SK-N-SH (cell line): ENCODE measurements at places on chromosomes 11 and 22. TPM values are rescaled to one million over a fixed set of nuclear protein-coding genes. Genes with fewer than 3 reads are reported as not detected.

OR5P2 gene
- not detected in 2 replicates for polyA plus RNA-seq

DNA sequence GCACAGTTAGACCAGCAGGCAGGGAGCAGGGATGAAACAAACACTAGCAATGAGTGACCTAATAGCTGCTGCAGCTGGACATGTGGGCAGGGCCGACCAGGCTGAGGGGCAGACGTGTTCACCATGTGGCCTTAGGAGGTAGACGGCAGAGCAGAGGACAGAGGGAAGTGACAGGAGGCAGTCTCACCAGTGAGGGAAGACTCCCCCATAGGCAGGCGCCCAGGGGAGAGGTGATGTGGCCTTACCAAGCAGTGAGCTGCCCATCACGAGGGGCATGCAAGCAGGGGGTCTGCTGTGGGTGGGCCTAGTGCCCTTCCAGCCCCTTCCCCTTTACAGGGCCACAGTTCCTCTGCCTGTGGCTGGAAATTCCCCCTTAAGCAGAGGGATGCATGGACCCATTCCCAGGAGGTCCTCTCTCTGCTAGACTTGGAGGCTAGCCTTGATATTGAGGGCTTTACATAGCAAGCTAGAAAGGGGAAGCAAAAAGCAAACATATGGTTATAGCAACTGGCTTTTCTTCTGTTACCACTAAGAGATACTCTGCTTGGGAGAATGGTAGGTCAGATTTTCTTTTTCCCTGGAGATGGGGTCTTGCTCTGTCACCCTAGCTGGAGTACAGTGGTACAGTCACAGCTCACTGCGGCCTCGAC lies 67.6 kb downstream of the MPPED1 start:
- DNase-seq: no peak
- no peak overlapping the region for H3K4me3 ChIP-seq
- H3K27me3 ChIP-seq: no peaks in the 10 kb centered on the region
- no peaks in the 10 kb centered on the region for H3K4me1 ChIP-seq
- no peaks in the 10 kb centered on the region for H3K36me3 ChIP-seq
- H3K27ac ChIP-seq: no peak overlapping the region

NXPE1 gene
- not detected in 2 replicates for polyA plus RNA-seq

DNA sequence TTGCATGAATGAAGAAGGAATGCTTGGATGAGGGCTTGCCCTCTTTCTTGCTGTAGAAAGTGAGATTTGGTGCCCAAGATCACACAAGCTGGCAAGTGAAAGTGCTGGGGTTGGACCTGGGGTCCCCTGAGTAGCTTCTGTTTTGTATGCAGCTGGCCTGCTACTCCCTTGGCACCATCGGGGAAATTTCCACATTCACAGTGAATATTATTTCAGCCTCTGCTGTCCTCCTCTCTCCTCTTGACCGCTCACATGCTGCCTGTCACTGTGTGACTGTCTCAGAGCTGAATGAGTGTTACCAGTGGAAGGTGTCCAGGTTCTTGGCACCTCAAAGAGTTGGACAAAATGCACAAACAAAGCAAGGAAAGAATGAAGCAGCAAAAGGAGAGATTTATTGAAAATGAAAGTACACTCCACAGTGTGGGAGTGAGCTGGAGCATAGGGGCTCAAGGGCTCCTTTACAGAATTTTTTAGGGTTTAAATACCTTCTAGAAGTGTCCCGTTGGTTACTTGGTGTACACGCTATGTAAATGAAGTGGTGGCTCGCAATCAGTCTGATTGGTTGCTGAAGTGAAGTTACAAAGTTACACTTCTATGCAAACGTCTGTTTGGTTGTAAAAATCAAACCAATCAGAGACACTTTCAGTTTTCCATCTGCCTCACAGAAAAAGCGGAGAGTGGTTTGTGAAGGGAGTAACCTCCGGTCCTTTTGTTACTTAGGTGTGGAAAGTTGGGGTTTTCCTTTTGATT lies 87.4 kb downstream of the DEPDC5 start:
- H3K27ac ChIP-seq: no peak overlapping the region
- DNase-seq: no peak
- H3K36me3 ChIP-seq: peaks cover 28% of the 10 kb centered on the region

- H3K36me3 ChIP-seq: no peaks in the 10 kb centered on the region
- no peak overlapping the region for H3K27ac ChIP-seq
- H3K4me1 ChIP-seq: no peaks in the 10 kb centered on the region
These were observed 4.0 kb downstream of the DAGLA start for GRCh38 chr11:61683961-61684869.

OR52K1 gene
- not detected in 2 replicates for polyA plus RNA-seq

GRCh38 chr11:79413268-79413667 lies 27.6 kb downstream of the TENM4 start:
- peak; percentile 77 for DNase-seq
- peaks cover 32% of the 10 kb centered on the region for H3K4me1 ChIP-seq
- H3K27ac ChIP-seq: peak overlapping the region; percentile 43; the same call in 1 of the 2 replicates
- H3K27me3 ChIP-seq: no peaks in the 10 kb centered on the region
- no peaks in the 10 kb centered on the region for H3K36me3 ChIP-seq

DNA sequence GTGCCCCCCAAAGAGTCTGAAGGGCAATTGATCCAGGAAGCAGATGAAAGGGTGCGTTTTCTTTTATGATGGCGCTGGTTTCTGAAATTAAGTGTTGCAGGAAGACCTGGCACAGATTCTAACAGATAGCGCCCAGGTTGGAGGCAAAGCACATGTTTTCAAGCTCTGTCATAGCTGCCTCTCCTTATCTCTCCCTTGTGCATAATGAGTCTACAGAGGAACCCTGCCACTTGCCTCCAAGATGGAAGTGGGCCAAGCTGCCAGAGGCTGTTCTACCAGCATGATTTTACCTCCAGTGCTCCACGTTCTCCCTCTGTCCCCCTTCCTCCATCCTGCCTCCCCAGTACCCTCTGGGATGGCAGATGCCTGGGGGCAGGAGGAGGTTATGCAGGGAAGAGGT lies 30.0 kb upstream of the TLCD5 start:
- H3K27ac ChIP-seq: no peak overlapping the region; the same call in 1 of the 2 replicates
- peak; percentile 72 for DNase-seq
- no peaks in the 10 kb centered on the region for H3K36me3 ChIP-seq

DNA sequence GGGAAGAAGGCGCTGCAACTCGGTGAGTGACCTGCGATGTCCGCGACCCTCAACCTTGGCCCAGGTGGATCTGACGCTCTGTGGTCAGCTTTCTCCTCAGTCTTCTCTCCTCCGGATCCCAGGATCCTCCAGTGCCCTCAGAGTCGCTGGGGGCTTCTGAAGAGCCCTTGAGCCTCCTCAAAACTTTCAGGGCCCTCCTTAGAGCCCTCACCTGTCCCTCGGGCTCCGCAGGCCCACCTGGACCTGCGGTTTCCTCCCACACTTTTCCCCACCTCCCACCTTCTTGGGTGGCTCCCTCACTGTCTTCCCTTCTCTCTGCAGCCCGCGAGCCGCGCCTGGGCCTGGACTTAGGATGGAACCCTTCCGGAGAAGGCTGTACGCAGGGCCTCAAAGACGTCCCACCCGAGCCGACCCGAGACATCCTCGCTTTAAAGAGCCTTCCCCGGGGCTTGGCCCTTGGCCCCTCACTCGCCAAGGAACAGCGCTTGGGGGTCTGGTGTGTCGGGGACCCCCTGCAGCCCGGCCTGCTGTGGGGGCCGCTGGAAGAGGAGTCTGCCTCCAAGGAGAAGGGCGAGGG lies 335 bp downstream of the ZNF408 start:
- H3K4me3 ChIP-seq: peak overlapping the region; percentile 87
- H3K27me3 ChIP-seq: no peaks in the 10 kb centered on the region
- peaks cover 21% of the 10 kb centered on the region; the same call in 1 of the 2 replicates for H3K4me1 ChIP-seq
- DNase-seq: no peak

DNA sequence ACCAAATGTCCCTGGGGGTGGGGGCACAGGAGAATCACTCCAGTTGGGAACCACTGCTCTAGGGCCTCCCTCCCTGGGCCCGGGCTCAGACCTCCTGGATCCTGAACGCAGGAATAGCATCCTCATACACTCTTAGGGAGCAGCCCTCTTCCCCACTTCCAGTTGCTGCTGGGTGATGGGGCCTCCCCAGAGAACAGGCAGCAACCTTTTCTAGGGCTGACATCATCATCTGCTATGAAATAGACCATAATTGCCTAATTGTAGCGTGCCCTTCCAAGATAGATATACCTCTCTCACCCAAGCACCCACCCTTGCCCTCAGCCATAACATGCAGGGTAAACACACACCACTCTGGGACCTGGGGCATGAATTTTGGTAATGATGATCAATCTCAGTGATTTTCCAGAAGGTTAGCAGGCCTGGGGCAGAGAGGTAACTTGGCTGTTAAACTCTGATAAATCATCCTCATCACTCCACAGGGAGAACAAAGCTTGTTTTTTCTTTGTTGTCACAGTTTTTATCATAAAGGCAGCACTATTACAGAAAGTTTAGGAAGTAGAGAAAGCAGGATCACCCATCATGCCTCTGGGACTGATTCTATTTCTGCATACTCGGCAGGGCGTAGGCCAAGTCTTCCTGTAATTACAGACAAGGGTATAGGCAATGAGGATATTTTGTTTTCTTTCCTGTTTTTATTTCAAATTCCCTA lies 88.3 kb upstream of the PRDM11 start:
- peaks cover 8% of the 10 kb centered on the region; the same call in 1 of the 2 replicates for H3K27me3 ChIP-seq
- no peak overlapping the region for H3K27ac ChIP-seq
- H3K4me3 ChIP-seq: no peak overlapping the region
- DNase-seq: no peak
- H3K4me1 ChIP-seq: no peaks in the 10 kb centered on the region

DNA sequence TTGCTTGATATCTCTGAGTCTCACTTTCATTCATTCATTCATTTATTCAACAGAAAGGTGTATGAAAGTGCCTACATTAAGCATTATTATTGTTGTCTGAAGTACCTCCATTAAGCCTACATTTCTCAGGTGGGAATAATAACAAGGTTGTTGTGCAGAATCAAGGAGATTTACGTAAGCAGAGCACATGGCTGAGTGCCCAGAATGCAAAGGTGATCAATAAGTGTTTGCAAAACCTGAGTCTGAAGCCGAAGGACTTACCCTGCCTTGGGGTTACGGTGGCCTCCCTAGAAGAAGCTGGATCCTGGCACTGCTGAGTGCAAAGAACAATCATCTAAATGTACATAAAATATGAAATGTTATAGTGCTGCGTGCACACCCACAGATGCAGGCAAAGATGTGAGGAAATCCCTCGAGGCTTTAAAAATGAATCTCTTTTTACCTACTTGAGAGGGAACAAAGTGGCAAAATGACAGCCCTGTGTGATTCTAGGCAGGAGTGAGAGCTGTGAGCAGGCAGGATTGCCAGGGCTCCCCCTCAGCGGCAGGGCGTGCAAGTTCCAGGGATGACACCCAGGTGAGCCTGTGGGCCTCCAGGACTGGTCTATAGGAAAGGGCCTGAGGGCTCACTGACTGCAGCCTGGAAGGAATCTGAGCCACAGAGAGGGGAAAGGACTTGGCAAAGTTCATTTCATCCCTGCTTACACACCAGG lies 133.1 kb upstream of the TBCEL start:
- H3K27ac ChIP-seq: no peak overlapping the region
- H3K4me1 ChIP-seq: no peaks in the 10 kb centered on the region
- no peaks in the 10 kb centered on the region for H3K27me3 ChIP-seq

DNA sequence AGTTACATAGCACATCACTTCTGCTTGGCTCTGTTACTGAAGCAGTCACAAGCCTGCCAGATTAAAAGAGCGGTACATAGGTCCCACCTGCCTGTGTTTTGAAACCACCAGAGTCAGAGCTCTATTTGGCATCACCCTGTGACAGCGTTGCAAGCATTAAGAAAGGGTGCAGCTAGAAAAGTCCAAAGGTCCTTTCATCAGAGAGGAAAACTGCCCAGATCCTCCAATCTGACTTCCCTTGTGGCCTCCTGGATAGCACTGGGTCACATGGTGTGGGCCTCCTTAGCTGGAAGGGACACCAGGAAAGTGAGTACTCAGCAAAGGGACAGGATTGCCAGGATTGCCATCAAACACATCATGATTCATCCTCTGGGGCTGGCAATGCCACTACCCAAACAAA lies 22.9 kb downstream of the STX3 start:
- H3K27me3 ChIP-seq: no peaks in the 10 kb centered on the region
- peaks cover 13% of the 10 kb centered on the region; the same call in 1 of the 2 replicates for H3K4me1 ChIP-seq
- H3K27ac ChIP-seq: no peak overlapping the region
- no peak for DNase-seq
- H3K4me3 ChIP-seq: no peak overlapping the region

SHANK3 gene
- 0.88 and 1.5 TPM in 2 replicates for polyA plus RNA-seq

DNA sequence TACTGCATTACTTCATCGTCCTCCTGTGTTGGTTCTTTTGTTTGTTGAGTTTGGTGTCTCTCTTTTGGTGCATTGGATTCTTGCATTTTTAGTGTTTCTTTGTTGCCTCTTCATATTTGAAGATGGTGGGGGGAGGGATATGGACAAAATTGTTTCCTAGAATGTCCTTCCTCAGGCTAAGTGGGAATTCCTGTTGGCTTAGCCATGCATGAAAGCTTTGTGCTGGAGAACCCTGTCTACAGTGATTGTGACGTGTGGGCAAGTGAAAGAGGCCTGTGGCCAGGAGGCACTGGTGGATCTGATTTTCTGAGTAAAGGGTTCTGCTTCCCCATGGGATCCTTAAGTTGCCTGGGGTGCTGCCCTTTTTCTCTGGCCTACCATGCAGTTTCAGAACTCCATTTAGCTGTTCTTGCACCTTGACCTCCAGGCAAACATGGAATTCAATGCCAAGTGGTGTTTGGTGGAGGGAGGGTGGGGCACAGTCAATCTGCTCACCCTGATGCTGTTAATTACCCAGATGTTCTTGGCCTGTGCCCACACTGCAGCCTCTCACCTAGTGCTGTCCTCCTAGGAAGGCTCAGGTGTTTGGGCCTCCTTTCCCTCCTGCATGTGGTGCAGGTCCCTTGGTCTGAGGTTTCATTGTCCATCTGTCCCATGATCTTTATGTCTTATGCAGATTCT lies 46.3 kb upstream of the SLC22A12 start:
- DNase-seq: no peak
- H3K27me3 ChIP-seq: no peaks in the 10 kb centered on the region; the same call in 1 of the 2 replicates
- H3K36me3 ChIP-seq: no peaks in the 10 kb centered on the region

DNA sequence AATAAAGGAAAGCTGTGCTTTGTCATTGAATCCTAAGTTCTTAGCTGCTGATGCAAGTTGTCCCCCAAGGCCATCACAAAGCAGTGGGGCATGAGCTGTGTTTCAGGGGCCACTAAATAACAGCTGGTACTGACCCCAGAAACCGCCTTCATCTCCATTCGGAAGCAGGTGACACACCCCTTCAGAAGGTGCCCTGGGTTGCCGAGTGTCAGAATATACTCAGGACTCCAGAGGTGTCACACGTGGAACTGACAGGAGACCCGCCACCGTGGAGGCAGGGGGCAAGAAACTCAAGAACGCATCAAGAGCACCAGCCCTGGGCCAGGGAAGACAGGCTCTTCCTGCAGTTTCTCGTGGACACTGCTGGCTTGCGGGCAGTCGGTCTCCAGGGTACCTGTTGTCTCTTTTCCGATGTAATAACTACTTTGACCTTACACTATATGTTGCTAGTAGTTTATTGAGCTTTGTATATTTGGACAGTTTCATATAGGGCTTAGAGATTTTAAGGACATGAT lies 41.5 kb downstream of the PPP2R1B start:
- peaks cover 44% of the 10 kb centered on the region for H3K36me3 ChIP-seq
- DNase-seq: no peak
- H3K4me3 ChIP-seq: no peak overlapping the region
- H3K27ac ChIP-seq: no peak overlapping the region

- no peaks in the 10 kb centered on the region; the same call in 1 of the 2 replicates for H3K27me3 ChIP-seq
- no peak for DNase-seq
- no peak overlapping the region for H3K27ac ChIP-seq
- no peak overlapping the region for H3K4me3 ChIP-seq
- H3K4me1 ChIP-seq: no peaks in the 10 kb centered on the region
These were observed 7.1 kb upstream of the HMGXB4 start for GRCh38 chr22:35250156-35250555.
